Stomach (tissue), 19 donors: ENCODE measurements at places on chromosomes 3 and 15. TPM values are rescaled to one million over a fixed set of nuclear protein-coding genes. Genes with fewer than 3 reads are reported as not detected.

GRCh38 chr3:50442945-50443579 lies 60.4 kb downstream of the CACNA2D2 start:
- H3K4me3 ChIP-seq, result no peak overlapping the region
- DNase-seq, result no peak
- no peaks in the 10 kb centered on the region for H3K27me3 ChIP-seq
- H3K27ac ChIP-seq, result peak overlapping the region; percentile 67
- no peaks in the 10 kb centered on the region for H3K36me3 ChIP-seq

GRCh38 chr15:34688699-34689098 lies 66.1 kb downstream of the GJD2 start:
- H3K36me3 ChIP-seq, result no peaks in the 10 kb centered on the region
- DNase-seq, result no peak
- no peaks in the 10 kb centered on the region for H3K4me1 ChIP-seq
- H3K27me3 ChIP-seq, result no peaks in the 10 kb centered on the region
- H3K27ac ChIP-seq, result no peak overlapping the region

Gene ABHD5
- polyA plus RNA-seq, result 13.8 TPM

Gene DISP2
- polyA plus RNA-seq, result 0.15 TPM

Gene FBXW12
- polyA plus RNA-seq, result not detected

Gene ESYT3
- polyA plus RNA-seq, result 0.53 TPM

DNA sequence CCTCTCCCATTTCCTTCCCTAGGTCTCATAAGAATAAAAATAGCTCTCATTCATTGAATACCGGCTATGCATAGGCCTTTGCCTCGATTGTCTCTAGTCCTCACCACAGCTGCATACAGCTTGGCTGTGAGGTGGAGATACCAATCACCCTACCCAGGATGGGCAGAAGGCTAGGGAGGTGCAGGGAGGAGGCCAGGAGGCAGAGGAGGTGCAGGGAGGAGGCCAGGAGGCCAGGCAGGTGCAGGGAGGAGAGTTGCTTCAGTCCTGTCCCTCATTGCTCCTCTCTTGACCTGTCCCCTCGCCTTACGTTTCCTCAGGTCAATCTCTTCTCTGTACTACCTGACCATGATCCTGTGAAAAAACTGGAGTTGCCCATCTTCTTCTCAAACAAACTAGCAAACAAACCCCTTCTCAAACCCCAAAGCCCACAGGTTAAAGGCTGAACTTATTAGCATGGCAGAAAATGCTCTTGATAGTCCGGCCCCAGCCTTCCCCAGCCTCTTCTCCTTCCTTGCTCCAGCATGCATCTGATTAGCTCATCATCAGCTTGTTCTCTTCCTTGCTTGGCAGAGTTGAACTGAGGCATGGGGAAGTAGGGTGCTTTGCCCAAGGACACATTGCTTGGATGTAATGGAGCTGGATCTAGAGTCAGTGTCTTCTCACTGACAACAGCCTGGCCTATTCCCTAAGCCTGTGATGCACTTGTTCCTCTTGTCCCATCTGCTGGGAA lies 15.8 kb downstream of the PODXL2 start:
- H3K27me3 ChIP-seq, result no peaks in the 10 kb centered on the region
- H3K4me1 ChIP-seq, result no peaks in the 10 kb centered on the region

Gene GOLGA8S
- 0.08 TPM for polyA plus RNA-seq

GRCh38 chr3:162945626-162946025 lies 1449.0 kb downstream of the OTOL1 start:
- H3K36me3 ChIP-seq, result no peaks in the 10 kb centered on the region
- H3K27ac ChIP-seq, result no peak overlapping the region
- no peak overlapping the region for H3K4me3 ChIP-seq
- DNase-seq, result no peak

Gene NKTR
- 3.8 TPM for polyA plus RNA-seq

- H3K4me1 ChIP-seq, result peaks cover 19% of the 10 kb centered on the region
- H3K36me3 ChIP-seq, result no peaks in the 10 kb centered on the region
- no peak for DNase-seq
- H3K27me3 ChIP-seq, result peaks cover 38% of the 10 kb centered on the region
Observed at GRCh38 chr3:125213364-125213755, 812 bp upstream of the SLC12A8 start.

DNA sequence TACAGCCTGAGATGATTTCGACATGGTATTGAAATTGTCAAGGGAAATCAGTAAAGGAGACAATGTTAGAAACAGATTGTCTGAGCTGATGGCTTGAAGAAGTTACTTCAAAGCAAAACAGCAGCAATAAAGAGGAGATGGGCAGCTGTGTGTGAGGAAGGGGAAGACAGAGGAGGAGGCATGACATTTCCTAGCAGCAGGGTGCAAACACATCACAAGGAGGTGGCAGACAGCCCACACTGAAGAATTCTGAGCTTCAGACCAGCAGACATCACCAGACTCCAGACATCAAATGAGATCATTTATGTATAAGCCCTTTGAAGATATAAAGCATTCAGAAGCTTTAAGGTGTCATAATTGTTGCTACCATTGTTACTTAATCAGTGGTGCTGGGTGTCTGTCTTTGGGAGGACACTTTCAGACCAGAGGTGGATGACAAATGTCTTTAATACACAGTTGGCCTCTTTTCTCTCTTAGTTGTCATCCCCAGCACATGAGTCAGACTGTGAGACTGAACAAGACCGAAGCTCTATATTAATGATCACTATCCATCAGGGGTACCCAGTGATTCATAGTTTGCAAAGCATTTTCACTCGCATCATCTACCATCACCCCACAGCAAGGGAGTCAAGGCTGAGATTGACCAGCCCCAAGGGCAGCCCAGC lies 203.9 kb downstream of the MINAR1 start:
- H3K36me3 ChIP-seq, result no peaks in the 10 kb centered on the region
- DNase-seq, result no peak
- H3K4me3 ChIP-seq, result no peak overlapping the region
- no peaks in the 10 kb centered on the region for H3K27me3 ChIP-seq

- H3K27ac ChIP-seq, result no peak overlapping the region
- H3K4me1 ChIP-seq, result no peaks in the 10 kb centered on the region
- DNase-seq, result no peak
- no peak overlapping the region for H3K4me3 ChIP-seq
- H3K27me3 ChIP-seq, result no peaks in the 10 kb centered on the region
Observed at GRCh38 chr3:130425484-130425883, 80.0 kb downstream of the COL6A5 start.

Gene ACAN
- polyA plus RNA-seq, result not detected

DNA sequence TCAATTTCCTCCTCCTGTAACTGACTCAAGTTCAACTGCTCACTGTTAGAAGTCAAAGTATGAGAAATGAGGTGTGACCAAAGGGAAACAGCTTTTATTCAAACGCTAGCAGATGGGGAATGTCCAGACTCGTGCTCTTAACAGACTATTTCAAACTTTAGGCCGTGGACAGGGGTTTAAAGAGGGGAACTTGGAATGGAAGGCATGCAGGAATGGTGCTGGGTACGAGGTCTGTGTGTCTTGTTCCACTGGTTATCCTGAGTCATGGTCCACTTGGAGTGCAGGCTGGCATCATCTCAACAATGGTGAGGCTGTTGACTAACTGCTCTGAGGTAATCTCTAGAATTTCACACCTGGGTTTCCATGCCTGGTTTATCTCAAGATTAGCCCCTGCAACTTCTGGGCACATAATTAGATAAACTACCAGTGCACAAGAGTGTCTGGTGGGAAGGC lies 22.9 kb upstream of the DNAAF4 start:
- no peaks in the 10 kb centered on the region for H3K4me1 ChIP-seq
- H3K4me3 ChIP-seq, result no peak overlapping the region
- no peak for DNase-seq
- H3K27me3 ChIP-seq, result no peaks in the 10 kb centered on the region
- H3K36me3 ChIP-seq, result no peaks in the 10 kb centered on the region
- no peak overlapping the region for H3K27ac ChIP-seq

GRCh38 chr3:76456322-76456721 lies 583.6 kb upstream of the ROBO2 start:
- no peak for DNase-seq
- H3K27ac ChIP-seq, result no peak overlapping the region
- no peak overlapping the region for H3K4me3 ChIP-seq
- no peaks in the 10 kb centered on the region for H3K36me3 ChIP-seq
- H3K27me3 ChIP-seq, result no peaks in the 10 kb centered on the region
- H3K4me1 ChIP-seq, result no peaks in the 10 kb centered on the region

DNA sequence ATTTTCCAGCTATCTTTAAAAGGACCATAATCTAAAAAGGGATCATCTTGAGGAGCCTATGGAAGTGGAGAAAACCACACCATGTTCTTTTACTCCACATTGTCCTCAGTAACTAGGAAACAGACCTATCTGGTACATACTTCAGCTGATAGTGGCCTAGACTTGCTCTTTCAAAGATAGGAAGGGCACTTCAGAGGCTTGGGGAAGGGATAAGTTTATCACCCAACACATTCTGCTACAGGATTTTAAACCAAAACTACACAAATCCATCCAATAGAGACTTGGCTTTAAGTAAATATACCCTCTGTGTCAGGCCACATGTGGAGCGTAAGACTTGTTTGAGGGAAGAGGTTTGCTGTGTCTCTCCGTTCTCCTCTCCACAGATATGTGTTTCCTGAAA lies 35.4 kb downstream of the CP start:
- no peaks in the 10 kb centered on the region for H3K4me1 ChIP-seq
- DNase-seq, result no peak
- H3K4me3 ChIP-seq, result no peak overlapping the region

GRCh38 chr3:30331519-30331918 lies 274.9 kb upstream of the TGFBR2 start:
- no peaks in the 10 kb centered on the region for H3K4me1 ChIP-seq
- H3K27ac ChIP-seq, result no peak overlapping the region
- H3K4me3 ChIP-seq, result no peak overlapping the region
- no peaks in the 10 kb centered on the region for H3K27me3 ChIP-seq
- H3K36me3 ChIP-seq, result no peaks in the 10 kb centered on the region
- no peak for DNase-seq

GRCh38 chr15:63708126-63708772 lies 111.1 kb downstream of the FBXL22 start:
- H3K27ac ChIP-seq, result no peak overlapping the region
- H3K4me3 ChIP-seq, result no peak overlapping the region
- no peaks in the 10 kb centered on the region for H3K4me1 ChIP-seq
- DNase-seq, result no peak

DNA sequence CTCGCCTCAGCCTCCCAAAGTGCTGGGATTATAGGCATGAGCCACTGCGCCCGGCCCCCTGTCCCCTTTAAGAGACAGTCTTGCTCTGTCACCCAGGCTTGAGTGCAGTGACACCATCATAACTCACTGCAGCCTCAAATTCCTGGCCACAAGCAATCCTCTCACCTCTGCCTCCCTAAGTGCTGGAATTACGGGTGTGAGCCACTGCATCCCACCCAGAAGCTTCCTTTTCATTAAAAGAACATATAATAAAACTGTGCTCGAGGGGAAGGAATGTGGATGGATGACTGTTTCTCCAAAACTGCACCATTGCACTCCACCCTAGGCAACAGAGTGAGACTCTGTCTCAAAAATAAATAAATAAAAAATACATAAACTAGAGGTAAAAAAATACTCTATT lies 70.1 kb downstream of the NCEH1 start:
- peaks cover 37% of the 10 kb centered on the region for H3K36me3 ChIP-seq
- no peaks in the 10 kb centered on the region for H3K4me1 ChIP-seq
- H3K4me3 ChIP-seq, result no peak overlapping the region
- H3K27ac ChIP-seq, result no peak overlapping the region
- no peaks in the 10 kb centered on the region for H3K27me3 ChIP-seq

Gene PEX5L
- not detected for polyA plus RNA-seq
